ENCODE measurements at places on chromosomes 2 and 18. TPM values are rescaled to one million over a fixed set of nuclear protein-coding genes. Genes with fewer than 3 reads are reported as not detected.

The CNDP1 gene
- 0.31 TPM for total RNA-seq

The GMCL1 gene
- total RNA-seq: 35.9 TPM

The LOXHD1 gene
- total RNA-seq: 0.48 TPM

The ITGB6 gene
- total RNA-seq: not detected

All from natural killer cell (primary cell).